NCI-H1417 (cell line): ENCODE measurements at places on chromosomes 4 and X.

GRCh38 chr4:73668782-73669201 lies 48.6 kb upstream of the RASSF6 start:
- DNase-seq, result peak; percentile 92

DNA sequence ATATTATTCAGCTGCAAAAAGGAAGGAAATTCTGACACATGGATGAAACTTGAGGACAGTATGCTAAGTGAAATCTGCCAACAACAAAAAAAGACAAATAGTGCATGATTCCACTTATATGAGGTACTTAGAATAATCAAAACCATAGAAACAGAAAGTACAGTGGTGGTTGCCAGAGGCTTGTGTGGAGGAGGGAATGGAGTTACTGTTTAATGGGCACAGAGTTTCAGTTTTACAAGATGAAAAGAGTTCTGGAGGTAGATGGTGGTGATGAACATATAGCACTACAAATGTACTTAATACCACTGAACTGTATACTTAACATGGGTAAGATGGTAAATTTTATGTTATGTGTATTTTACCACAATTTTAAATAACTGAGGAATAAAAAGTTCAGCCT lies 212.0 kb upstream of the KLF3 start:
- DNase-seq, result no peak

DNA sequence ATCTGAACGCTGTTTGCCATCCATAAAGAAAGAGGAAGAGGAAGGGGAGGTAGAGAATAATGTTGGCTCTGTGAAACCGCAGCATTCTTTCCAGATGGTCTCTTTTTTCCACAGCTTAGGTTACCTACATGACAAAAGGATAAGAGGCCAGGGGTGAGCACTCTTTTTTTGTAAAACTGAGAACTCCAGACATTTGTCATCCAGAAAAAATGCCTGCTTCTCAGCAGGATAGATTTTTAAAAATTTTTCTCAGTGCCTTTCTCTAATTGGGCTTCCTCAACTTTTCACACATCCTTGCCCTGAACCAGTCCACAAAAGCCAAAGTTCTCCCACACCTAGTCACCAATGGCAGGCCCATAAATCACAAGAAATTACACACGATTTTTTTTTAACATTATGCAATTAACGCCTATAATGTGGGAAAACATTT lies 158.1 kb upstream of the TENM3 start:
- no peak for DNase-seq

DNA sequence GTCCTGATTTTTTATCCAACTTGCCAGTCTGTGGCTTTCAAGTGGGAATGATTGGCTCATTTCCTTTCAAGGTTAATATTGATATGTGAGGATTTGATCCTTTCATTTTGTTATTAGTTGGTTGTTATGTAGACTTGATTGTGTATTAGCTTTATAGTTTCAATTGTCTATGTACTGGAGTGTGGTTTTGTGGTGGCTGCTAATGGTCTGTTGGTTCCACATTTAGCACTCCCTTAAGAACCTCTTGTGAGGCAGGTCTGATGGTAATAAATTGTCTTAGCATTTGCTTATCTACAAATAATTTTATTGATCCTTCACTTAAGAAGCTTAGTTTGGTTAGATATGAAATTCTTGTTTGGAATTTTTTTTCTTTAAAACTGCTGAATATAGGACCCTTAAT lies 190.6 kb downstream of the CPXCR1 start:
- DNase-seq, result no peak

DNA sequence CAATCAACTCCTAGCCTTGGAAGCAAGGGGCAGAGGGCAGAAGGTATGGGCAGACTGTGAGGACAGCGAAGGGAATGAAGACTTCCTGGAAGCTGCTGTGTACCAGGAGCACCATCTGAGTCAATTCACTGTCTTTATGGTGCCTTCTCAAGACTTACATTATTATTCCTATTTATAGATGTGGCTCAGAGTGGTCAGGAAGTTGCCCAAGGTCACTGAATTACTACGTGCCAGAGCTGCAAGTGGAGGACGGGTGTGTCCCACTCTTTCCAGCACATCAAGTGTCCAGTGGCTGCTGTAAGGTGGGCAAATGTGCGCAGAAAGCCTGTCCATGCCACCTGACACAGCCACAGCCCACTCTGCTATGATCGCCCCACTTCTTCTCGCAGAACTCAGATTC lies 32.0 kb downstream of the SMPX start:
- DNase-seq, result no peak

DNA sequence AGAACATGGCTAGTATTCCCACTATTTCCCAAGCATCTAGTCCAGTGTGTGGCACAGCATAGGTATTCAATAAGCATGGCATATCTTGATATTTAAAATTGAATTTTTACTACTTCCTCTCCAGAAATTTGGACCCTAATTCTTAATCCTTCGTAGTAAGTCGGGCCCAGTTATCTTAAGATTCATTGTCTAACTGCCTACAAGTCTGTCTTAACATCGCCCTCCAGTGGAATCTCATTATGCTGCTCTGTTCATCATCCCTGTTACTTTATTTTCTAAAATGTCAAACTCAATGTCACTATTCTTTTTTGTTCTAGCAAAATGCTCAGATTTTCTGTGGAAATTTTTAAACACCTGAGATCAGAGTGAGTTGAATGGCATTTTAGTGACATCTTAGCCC lies 606.2 kb downstream of the KLHL13 start:
- peak; percentile 58 for DNase-seq

DNA sequence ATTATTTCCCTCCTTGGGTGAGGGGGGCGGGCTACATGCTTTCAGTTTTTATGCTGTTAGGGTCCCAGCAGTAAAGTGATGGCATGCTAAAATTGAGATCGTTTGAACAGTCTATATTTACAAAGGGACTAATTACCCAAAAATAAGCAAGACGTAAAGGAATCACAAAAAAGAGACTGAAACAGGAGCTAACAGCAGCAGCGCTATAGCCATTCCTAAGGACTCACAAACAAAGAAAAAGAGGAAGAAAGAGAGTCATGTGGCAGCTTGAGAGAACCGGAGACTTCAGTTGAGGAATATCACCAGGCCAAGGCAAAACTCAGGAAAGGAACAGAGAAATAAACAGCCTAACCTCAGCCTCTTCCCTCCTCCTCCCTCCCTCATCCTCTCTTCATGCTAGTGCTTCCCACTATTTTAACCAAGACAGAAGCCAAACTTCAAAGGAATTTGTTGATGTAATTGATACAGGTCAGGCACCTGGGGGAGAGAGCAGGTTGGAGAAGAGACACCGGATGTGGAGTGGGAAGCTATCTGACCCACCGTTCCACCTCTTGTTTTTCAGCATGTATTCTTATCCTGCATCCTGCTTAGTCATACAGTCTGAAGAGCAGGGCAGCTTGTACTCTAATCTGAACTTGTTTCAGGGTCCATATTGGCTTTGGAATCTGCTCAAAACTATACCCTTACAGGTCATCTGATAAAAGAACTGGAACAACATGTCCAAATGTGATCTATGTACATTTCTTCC lies 383.7 kb downstream of the NAF1 start:
- DNase-seq, result no peak

GRCh38 chr4:40808926-40809457 lies 59.2 kb downstream of the NSUN7 start:
- no peak for DNase-seq

DNA sequence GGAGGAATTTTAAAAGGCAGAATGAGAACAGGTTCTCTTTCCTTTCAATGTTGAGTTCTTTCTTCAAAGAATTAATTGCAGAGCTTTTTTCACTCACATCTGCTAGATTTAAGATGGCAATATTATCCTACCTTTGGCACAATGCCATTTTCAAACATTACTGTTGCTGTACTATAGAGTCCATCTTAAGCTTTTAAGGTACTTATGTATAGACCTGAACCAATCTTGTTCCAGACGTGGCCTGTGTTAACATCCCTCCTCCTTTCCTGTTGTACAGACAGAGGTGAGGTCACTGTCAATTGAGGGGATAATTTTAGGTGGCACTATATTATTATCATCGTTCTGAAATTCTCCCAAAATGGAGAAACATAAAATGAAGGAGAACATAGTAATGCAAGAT lies 53.0 kb upstream of the MYOZ2 start:
- peak; percentile 35 for DNase-seq

GRCh38 chr4:182252220-182252619 lies 9.0 kb downstream of the TENM3 start:
- no peak for DNase-seq

GRCh38 chr4:161714022-161714751 lies 449.6 kb downstream of the FSTL5 start:
- no peak for DNase-seq

DNA sequence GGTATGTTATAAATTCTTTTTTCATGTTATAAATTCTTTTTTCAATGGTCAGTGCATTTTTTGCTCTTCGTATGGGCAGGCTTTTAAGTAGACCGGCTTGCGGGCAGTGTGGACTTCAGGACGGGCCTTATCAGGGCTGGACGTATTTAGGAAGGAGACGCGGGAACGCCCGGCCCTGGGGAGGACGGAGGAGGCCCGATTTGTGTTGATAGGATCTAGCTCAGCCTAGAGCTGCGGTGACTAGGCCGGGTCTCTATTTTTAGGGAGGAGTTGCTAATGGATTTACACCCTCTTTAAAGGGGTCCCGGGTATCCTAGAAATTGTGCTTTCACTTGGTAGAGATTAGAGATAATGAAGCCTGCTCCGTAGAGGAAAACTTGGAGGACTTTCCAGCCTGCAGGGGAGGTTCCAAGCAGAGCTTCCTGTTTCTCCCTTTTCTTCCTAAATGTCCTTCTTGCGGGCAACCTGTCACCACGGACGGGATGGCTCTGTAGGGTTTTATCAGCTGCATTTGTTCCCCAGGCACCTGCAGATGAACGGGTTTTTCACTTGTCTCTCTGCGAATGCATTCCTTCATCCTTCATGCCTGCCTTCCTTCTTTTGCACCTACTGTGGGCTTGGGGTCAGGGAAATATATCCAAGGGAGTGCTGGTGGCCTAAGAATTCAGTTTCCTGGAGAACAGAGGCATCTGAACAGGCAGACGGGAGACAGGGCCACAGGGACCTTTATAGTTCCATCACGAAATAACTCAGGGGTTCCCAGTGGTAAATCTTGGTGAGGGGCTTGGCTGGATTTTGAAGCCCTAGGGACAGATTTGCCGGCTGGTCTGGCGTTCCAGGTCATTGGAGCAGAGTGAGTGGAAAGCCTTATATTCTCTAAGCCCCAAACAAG lies 1.4 kb downstream of the CD99 start:
- DNase-seq, result no peak

DNA sequence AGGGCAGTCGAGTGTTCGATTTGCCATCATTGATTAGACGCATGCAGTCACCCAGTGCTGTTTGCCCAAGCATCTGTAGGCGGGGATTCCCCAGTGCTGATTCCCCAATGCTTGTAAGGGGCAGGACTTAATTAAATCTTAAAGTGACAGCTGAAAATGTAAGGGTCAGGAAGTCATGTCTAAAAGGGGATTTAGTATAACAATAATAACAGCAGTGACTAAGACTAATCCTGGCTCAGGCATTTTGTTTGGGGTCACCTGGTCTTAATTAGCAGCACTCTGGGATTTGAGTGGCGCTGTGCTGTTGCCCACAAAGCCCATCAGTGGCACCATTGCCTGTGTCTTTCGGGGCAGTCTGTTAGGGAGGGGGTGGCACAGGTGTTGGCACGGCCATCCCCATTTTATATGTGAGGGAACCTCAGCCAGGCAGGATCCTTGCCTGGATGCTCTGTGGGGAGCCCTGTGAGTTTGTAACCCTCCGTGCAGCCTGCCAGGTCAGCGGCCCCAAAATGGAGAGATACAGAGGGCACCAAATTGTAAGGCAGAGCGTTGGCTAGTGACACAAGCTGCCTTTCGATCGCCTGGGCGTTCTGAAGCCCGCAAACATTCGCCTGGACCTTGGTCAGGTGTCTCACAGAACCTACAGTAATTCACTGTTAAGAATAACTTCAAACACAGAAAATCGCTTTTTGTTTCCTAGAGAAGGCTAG lies 146.7 kb downstream of the TBL1X start:
- DNase-seq, result peak; percentile 86

GRCh38 chr4:185357733-185358440 lies 37.8 kb downstream of the LRP2BP start:
- DNase-seq, result no peak

DNA sequence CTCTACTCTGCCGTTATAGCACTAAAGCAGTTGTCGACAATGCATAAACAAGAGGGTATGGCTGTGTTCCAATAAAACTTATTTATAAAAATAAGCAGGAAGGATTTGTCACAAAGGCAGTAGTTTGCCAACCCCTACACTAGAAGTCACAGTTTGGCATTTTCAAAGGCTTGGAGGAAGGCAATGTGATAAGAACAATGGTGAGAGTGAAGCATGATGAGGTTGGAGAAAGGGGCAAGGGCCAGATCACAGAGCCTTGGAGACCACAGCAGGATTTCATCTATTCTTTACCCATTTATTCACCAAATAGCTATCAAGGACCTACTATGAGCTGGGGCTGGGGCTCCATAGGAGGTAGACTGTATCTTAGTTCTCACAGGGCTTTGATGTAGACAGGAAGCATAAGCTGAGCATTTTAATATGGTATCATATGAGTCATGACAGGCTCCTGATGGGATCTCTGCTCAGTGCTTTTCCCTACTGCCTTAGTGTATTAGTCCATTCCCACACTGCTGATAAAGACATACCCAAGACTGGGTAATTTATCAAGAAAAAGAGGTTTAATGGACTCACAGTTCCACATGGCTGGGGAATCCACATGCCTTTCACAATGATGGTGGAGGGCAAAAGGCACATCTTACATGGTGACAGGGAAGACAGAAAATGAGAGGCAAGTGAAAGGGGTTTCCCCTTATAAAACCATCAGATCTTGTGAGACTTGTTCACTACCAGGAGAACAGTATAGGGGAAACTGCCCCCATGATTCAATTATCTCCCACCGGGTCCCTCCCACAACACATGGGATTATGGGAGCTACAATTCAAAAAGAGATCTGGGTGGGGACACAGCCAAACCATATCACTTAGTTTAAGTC lies 58.9 kb downstream of the PPM1K start:
- no peak for DNase-seq

DNA sequence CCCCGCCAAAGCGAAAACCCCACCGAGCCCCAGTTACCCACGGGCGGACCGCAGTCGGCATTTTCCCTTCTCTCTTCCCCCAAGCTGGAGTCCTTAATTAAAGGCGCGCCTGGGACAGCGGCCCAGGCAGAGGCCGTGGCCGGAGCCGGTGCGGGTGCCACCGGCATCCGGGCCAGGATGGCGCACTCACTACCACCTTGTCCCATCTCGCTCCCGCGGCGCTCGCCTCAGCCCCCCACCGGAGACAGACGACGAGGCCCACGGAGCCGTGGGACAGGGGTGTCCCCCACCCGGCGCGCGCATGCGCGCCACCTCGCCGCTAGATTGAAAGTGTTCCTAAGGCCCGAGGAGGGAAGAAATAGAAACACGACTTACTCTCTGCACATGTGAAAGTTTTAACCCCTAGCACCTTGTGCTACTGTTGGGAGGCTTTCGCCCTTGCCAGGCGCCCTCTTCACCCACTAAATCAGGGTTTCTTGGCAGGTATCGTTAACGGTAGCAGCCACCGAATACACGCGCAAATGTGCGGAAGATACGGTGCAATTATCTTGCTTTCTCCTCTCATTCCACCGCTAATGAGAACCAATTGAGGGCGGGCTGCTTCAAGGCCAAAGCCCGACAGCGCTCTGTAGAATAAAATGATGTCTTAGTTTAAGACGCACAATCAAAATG lies 64.3 kb upstream of the CCDC160 start:
- peak; percentile 66 for DNase-seq

- DNase-seq, result no peak
Observed at GRCh38 chrX:155923200-155923599, 42.1 kb downstream of the VAMP7 start.

GRCh38 chrX:1932231-1932630 lies 317.4 kb downstream of the ASMT start:
- DNase-seq, result no peak
